Activated CD8-positive, alpha-beta T cell treated with anti-CD3 and anti-CD28 coated beads, Interleukin-2, amount 10 ng/mL, durations not matched to agents 7 days and 5 days (primary cell): ENCODE measurements at places on chromosomes 3 and 15.

GRCh38 chr3:94066506-94067500 lies 3.9 kb downstream of the NSUN3 start:
- H3K4me1 ChIP-seq, result peaks cover 46% of the 10 kb centered on the region
- H3K4me3 ChIP-seq, result no peak overlapping the region
- no peak overlapping the region for H3K27ac ChIP-seq
- DNase-seq, result no peak
- peaks cover 40% of the 10 kb centered on the region for H3K36me3 ChIP-seq

DNA sequence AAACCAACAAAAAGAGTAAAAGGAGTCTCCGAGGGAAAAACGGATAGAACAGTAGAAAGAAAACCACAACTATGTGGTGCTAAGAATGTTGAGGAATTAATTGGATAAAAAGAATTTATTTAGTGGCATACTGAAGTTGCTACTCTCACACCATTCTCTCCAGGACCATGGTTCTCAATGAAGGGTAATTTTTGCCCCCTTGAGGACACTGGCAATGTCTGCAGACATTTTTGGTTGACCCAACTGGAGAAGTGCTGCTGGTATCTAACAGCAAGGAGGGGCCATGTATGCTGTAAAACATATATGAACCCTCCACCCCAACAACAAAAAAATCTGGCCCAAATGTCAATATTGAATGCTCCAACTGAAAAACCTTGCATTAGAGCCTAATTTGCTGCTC lies 85.9 kb upstream of the CSPG5 start:
- H3K4me1 ChIP-seq, result no peaks in the 10 kb centered on the region
- H3K36me3 ChIP-seq, result peaks cover 18% of the 10 kb centered on the region
- H3K27me3 ChIP-seq, result no peaks in the 10 kb centered on the region
- DNase-seq, result no peak

- H3K27me3 ChIP-seq, result no peaks in the 10 kb centered on the region
- no peak overlapping the region for H3K27ac ChIP-seq
- no peak for DNase-seq
- H3K4me3 ChIP-seq, result no peak overlapping the region
- peaks cover 63% of the 10 kb centered on the region for H3K4me1 ChIP-seq
- H3K36me3 ChIP-seq, result peaks cover 16% of the 10 kb centered on the region
These were observed 75.9 kb downstream of the KLF13 start for GRCh38 chr15:31402511-31403056.

GRCh38 chr3:143179603-143180002 lies 60.0 kb downstream of the CHST2 start:
- H3K27ac ChIP-seq, result no peak overlapping the region
- peaks cover 5% of the 10 kb centered on the region for H3K36me3 ChIP-seq
- peaks cover 11% of the 10 kb centered on the region for H3K4me1 ChIP-seq

GRCh38 chr3:13419505-13420044 lies 547 bp downstream of the NUP210 start:
- H3K4me3 ChIP-seq, result peak overlapping the region; percentile 91
- H3K4me1 ChIP-seq, result peaks cover 68% of the 10 kb centered on the region
- H3K27me3 ChIP-seq, result no peaks in the 10 kb centered on the region
- DNase-seq, result peak; percentile 63
- peaks cover 38% of the 10 kb centered on the region for H3K36me3 ChIP-seq
